ENCODE measurements at places on chromosomes 3 and 15.

DNA sequence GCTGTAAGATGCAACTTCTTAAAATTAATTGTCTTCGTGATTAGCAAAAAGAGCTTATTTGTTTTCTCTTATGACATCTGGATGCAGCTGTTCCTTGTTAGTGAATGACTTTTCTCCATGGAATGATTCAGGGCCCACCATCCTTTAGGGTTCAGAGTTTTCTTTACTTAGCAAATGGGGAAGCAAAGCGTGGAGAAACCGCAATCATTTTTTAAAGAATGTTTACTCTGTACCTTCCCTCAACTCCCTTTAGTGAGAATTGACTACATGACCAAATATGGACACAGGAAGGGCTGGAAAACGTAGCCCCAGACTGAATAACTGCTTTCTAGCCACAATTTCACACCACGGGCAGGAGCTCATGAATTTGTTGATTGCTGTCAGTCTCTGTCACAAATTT, 130.1 kb downstream of the EDEM1 start:
- no peak for DNase-seq

DNA sequence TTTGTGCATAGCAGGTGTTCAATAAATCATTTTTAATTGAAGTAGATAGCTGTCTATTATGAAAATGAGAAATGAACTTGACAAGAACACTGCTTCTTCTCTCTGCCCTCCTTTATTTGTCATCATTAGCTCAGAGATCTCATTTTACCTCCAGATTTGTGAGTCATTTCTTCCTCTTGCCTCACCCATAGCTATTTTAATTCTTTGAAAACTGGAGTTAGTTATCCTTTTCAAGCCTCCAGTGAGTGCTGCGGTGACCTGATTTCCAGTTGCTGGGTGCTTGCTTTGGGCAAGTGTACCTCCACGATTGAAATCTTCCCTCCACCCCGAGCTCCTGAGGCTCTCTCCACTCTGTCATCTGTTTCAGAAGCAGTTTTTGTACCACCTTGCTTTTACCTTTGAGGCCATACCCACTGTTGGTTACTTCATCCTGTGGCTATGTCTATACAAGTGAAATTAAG, 114.6 kb downstream of the NFKBIZ start:
- DNase-seq: peak; percentile 33

DNA sequence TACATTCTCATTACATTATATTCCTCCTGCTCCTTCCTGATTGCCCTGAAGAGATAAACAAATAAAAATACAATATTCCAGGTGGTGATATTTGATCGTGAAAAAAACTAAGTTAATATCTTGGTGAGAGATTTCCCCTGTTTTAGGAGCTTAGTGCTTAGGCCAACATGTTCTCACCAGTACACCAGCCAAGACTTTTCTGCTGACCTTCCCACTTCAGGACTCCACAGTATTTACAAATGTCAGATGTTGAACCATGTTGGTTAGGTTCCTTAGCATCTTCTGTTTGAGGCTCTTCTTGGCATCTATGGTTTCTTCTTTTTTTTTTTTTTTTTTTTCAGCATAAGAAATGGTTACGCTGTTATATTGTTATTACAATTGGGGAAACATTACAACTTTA, 247.0 kb downstream of the IL5RA start:
- DNase-seq: no peak

- no peak for DNase-seq
Measured at GRCh38 chr15:38518084-38518483, 46.5 kb downstream of the RASGRP1 start.

DNA sequence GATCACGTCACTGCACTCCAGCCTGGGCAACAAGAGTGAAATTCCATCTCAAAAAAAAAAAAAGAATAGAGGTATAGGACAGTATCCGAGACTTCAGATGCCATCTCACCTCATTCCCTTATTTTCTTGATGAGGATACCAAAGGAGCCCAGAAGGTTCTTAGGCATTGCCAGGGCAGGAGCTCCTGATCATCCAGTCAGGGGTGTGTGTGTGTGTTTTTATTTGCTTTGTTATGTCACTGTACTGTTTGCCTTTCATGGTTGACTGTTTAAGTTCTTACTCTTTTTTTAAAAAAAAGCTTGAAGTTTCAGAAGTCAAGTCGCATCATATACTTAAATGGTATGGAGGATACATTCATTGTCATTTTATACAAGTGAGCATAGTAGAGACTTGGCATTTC, 140.0 kb upstream of the BHLHE40 start:
- DNase-seq: no peak

DNA sequence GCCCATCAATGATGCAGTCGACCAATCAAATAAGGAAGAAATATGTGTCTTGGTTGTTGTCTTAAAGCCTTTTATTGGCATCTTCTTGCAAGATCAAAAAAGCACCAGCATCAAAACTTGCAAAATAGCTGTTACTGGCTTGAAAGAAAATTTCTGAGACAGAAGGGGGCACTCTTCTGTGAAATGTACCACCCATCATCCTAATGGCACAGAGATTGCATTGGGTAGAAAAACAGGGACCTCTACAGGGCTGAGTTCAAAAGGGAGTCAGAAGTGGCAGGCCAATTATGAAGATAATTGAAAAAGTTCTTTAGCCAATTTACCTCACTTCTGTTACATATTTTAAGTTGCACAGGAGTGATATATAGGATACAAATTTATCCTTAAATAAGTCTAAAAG, 122.3 kb upstream of the GPR149 start:
- DNase-seq: no peak

- DNase-seq: no peak
Measured at GRCh38 chr3:38229036-38229435, 36.6 kb upstream of the SLC22A13 start.

DNA sequence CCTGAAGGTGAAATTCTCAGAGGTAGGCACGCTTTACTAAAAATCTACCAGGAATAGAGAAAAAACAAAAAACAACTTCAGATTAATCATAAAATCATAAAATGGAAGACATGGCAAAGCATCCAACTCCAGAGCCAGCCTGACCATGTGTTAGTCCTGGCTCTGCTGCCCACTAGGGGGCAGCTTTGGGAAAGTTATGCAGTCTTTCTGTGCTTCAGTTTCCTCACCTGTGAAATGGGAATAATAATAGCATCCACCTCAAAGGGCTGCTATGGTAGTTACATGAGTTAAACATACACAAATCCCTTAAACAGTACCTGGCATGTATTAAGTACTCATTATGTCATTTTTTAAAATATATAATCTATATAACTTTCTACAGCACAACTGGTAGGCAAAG, 52.3 kb downstream of the WNT5A start:
- peak; percentile 14 for DNase-seq

GRCh38 chr3:192026661-192027060, 565.7 kb downstream of the PYDC2 start:
- no peak for DNase-seq

- peak; percentile 86 for DNase-seq
Measured at GRCh38 chr15:63238796-63239195, 38.6 kb upstream of the APH1B start.

- DNase-seq: no peak
Measured at GRCh38 chr15:28900041-28900891, 14.5 kb downstream of the APBA2 start.

DNA sequence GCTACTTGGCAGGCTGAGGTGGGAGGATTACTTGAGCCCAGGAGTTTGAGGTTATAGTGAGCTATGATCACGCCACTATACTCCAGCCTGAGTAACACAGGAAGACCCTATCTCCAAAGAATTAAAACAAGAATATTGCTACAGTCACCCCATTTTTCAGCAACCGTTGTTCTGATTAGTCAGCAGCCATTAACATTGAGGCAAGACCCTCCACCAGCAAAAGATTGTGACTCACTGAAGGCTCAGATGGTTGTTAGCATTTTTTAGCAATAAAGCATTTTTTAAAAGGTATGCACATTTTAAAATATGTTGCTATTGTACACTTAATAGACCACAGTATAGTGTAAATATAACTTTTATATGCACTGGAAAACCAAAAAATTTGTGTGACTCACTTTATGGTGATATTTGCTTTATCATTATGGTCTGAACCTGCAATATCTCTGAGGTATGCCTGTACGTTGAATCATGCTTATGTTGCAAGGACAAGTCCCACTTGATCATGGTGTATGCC, 492.6 kb downstream of the SQOR start:
- DNase-seq: no peak

GRCh38 chr3:154762486-154762885, 317.6 kb upstream of the MME start:
- DNase-seq: no peak

DNA sequence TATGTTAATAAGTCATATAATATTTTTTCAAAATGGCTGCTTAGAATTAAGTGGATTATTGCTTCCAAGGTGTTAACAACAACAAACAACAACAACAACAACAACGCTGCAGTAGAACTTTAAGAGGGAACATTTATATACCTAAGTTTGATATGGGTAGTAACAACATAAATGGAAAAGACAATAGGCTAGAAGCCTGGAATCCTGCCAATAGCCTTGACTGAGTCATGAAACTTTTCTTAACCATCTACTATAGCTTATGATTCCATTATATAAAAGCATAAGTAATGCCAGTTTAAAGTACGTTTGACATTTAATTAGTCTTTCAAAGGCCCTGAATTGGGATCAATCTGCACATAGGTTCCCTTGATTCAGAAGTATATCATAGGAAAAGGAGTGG, 31.2 kb downstream of the SATB1 start:
- no peak for DNase-seq

GRCh38 chr3:100009276-100010086, 104.8 kb downstream of the FILIP1L start:
- DNase-seq: no peak

GRCh38 chr15:45705510-45706473, 71.0 kb downstream of the SQOR start:
- peak; percentile 81 for DNase-seq

- peak; percentile 1 for DNase-seq
Measured at GRCh38 chr15:87219650-87220615, 1036.6 kb downstream of the NTRK3 start.

DNA sequence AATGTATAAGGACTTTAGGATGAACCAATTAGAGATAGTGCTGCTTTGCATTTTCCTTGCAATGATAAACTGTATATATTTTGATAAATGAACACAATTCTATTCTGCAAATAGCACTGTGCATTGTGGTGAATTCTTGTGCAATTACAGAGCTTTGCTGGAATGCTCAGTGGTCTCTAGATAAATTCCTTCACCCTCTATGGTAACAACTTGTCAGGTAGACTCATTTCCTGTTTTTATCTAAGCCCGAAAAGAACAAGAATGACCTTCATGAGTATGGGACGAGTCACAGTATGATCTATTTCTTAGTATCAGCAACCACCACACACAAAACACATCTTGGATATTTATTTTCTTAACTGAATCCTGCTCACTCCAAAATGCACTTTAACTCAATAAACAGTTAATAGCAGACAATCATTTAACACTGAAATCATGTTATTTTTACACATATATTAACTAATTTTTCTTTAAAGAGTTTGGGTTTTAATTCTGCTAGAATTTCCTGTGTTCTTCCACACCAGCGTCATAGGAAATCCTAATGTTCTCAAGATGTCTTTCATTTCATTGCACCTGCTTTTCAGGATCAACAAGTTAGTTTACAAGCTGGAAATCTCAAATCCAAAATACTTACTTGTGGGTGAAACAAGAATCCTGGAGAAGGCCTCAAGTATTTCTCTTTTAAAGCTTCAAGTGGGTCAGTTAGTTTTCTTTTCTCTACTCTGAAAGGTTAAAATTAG, 551.2 kb downstream of the MECOM start:
- DNase-seq: no peak

GRCh38 chr3:176692966-176693785, 504.1 kb downstream of the TBL1XR1 start:
- DNase-seq: no peak

DNA sequence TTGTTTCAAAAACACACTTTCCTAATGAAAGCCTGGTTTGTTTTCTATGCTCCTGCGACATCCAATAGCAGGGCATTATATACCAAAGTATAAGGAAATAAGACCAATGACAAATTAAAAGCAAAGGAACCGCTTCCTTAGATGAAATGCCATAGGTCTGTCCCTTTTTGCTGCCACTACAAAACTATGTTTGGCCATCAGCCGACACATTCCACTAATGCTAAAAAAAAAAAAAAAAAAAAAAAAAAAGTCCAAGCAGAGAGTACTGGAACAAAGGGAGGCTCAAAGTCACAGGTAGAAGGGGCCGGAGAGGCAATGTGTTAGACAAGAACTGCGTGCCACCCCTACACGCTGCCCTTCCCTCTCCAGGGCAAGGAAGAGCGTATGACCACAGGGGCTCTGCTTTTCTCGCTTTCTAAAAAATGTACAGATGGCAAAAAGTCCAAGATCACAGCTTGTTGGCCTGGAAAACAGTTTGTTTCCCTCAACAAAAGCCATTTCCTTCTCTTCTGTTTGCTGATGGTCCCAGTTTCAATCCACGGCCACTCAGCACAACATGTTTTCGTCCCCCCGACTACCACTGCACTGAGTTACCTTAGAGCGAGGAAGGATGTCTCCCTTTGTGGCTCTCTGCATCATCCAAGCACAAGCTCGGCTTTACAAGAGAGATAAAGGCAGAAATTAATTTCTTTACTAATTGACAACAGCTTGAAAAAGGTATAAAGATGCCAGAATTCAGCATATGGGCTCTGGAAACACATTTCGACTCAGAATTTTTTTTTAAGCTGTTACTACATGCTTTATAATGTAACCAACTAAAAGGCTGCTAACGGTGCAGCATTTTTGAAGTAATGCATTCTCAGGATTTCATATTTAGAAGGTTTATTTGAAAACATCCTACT, 70.8 kb downstream of the ABTB1 start:
- no peak for DNase-seq

DNA sequence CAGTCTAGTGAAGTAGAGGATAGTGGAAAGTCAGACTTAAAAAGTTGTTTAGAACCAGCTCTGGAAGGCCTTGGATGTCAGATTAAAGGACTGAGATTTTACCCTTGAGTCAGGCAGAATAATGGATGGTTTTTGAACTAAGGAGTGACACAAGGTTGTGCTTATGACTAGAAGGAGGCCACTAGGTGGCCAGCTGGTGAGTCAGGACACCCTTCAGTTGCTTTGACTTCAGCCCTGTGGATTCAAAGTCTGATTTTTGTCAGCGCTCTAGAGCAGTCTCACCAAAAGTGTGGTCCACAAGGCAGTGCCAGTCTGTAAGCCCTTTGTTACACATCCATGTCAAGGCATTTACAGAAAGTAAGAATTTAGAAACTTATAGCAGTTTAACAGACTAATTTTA, 3.8 kb upstream of the GABPB1 start:
- DNase-seq: peak; percentile 53

GRCh38 chr3:16067837-16068471, 106.5 kb upstream of the GALNT15 start:
- DNase-seq: no peak

GRCh38 chr3:48459773-48460516, 13.4 kb downstream of the ATRIP start:
- DNase-seq: no peak

GRCh38 chr15:78257681-78258080, 6.7 kb upstream of the DNAJA4 start:
- DNase-seq: no peak

GRCh38 chr15:80183886-80184285, 31.1 kb downstream of the FAH start:
- no peak for DNase-seq

- DNase-seq: no peak
Measured at GRCh38 chr3:37689645-37690356, 171.9 kb upstream of the CTDSPL start.

Data from activated CD4-positive, alpha-beta T cell treated with anti-CD3 and anti-CD28 coated beads, Interleukin-2, amount 50 U/mL, for 16 hours (primary cell).